ENCODE measurements at places on chromosomes 16 and 17. TPM values are rescaled to one million over a fixed set of nuclear protein-coding genes. Genes with fewer than 3 reads are reported as not detected.

The SDK2 gene
- 0.06 TPM for total RNA-seq

- no peak for DNase-seq
Observed at GRCh38 chr16:66746682-66747081, 4.7 kb downstream of the DYNC1LI2 start.

DNA sequence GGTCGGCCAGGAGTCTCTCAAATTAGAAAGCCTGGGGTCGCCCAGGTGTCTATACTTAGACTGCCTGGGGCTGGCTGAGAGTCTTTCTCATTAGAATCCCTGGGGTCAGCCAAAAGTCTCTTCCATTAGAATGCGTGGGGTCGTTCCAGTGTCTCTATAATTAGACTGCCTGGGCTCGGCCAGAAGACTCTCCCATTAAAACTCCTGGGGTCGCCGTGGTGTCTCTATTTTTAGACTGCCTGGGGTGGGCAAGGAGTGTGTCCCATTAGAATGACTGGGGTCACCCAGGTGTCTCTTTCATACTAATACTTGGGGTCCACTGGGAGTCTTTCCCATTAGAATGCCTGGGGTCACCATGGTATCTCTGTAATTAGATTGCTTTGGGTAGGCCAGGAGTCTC, 2227.7 kb downstream of the TP53TG3F start:
- DNase-seq, result no peak

GRCh38 chr17:35063514-35064223, at the start of gene RFFL:
Gene RFFL, minus strand, starts transcription at chr17:35063707. Its CDS starts 37,154 bp downstream, at chr17:35026553.
- DNase-seq, result peak; percentile 97

DNA sequence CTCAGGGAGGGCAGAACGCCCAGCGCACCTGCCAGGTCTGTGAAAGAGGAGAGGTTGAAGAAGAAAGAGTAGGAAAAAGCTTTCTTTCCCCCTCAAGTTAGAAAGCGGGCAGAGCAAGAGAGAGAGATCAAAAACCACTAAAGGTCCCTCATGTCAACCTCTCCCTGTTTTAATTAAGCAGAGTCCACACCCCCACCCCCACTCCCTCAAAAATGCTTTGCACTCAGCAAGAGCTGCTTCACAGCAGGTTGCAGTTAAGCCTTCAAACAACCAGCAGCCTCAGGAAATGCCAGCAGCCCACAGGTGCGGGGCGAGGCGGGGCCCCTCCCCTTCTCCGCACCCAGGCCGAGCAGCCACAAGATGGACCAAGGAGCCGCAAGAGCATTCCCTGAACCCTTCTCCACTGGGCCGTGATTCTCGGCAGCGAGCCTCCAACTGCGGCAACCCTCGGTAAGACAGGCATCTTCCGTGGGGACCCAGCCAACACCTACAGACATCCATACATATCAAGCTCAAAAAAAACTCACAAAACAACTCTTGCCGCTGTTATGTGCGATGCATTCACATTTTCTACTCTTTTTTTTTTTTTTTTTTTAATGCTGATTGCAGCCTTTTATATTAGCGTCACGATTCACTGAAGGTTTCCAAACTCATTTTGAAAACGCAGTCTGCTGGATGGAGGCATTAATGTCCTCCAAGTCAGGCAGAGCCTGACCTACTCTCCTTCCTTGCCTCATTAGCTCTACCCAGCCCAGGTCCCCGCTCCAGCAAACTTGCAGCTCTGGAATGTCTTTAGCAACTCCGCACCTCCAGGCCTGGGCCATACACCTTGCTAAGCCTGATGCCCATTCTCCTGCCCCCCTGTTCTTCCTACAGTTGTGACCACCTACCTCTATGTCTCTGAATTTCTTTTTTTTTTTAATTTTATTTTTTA, 66.1 kb downstream of the AXIN2 start:
- DNase-seq, result no peak

- no peak for DNase-seq
Observed at GRCh38 chr17:76405967-76406647, 21.7 kb downstream of the SPHK1 start.

- DNase-seq, result no peak
Observed at GRCh38 chr17:2264067-2264860, 39.3 kb downstream of the SMG6 start.

DNA sequence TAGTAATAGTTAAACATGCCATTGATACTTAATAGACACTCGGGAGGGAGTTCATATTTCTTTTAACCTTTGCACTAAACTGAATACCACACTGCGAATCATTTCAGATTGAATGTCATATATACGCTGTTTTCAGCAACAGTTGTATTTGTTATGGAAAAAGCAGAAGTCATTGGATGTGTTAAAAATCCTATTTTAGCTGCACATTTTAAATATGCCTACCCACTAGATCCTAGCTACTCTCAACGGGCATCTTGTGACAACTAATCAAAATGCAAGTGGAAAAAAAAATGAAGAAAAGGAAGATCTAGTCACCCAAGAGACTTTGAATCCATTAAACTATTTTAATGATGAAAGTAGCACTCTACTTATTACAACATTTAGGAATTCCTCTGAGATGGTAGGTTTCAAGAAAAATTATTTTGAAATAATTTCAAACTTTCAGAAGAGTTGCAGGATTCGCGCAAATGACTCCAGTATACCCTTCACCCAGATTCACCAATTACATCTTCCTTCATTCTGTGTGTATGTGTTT, 51.4 kb upstream of the MNT start:
- no peak for DNase-seq

GRCh38 chr17:65062171-65062915, 5.8 kb upstream of the GNA13 start:
- peak; percentile 95 for DNase-seq

DNA sequence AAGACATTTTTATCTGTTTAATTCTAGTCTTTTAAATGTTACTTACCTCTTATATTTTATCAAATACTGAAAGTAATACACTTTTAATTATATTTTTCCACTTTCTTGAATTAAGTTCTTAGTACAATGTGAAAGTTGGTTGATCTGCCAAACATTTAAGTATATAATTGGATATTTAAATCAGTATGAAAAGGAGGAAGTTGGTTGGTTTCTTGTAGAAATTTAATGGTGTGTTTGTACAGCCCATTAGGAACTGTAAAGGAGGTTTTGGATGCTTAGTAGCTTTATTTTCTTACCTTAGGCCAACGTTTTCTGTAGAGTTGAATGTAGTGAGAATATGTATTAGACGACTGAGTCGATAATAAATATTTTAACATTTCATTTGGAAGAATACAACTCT, 5.4 kb downstream of the NFATC3 start:
- DNase-seq, result no peak

DNA sequence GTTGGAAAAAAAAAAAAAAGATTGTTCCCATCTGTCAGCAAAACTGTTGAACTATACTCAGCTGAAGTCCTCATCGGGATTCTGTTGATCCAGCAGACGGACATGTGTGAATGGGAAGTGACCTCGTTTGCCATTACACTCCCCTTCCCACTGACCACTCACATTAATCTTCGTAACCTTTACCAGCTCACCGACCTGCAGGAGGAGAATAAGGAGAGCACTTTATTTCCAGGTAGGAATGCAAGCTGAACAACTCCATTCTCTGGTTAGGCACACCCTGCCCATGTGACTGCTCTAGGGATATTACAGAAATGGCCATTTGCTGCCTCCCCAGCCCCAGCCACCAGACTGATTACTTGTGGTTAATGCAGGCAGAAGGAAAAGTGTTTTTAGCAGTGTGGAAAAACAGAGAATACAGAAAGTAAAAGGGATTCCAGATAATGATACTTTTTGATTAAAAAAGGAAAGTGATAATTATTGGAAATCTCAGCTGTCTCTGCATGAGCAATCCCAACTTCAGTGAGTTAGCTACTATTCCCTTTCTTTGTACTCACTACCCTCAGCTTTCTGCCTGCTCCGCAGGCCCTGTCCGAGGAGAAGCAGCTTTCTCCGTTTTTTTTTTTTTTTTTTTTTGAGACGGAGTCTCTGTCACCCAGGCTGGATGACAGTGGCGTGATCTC, 23.6 kb upstream of the YWHAE start:
- DNase-seq, result no peak

The C17orf67 gene
- total RNA-seq, result 3.5 TPM

GRCh38 chr17:48601539-48602425, 3.0 kb downstream of the HOXB6 start:
- DNase-seq, result peak; percentile 55

The UNC45B gene
- total RNA-seq, result not detected

The AKAP1 gene
- total RNA-seq, result 11.5 TPM

DNA sequence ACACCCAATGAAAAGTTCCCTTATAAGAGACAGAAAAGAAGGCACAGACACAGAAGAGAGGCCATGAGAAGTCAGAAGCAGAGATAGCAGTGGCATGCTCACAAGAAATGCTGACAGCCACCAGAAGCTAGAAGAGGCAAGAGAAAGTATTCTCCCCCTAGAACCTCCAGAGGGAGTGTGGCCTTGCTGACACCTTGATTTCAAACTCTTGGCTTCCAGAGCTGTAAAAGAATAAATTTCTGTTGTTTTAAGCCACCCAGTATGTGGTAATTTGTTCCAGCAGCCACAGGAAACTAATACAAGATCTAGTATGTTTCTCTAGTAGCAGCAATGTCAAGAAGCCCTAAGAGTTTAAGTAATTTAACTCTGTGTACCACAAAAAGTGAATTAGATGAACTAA, 87.2 kb upstream of the NOG start:
- no peak for DNase-seq

DNA sequence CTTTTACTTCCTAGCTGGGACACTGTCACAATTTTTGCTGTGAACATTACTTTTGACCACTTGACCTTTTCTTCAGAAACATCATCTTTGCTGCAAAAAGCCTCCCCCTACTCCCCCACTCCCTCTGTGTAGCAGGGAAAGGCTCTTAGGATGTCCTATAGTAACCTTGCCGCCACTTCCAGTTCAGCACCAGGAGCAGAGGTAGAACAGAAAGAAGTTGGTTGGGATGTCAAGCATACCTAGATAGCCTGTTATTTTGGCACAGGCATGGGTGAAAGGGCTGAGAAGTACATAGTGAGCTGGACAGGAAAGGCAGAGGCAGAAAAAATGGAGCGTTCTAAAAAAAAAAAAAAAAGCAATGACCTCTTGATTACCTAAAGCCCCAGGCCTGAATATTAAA, 31.3 kb downstream of the SMIM36 start:
- no peak for DNase-seq

DNA sequence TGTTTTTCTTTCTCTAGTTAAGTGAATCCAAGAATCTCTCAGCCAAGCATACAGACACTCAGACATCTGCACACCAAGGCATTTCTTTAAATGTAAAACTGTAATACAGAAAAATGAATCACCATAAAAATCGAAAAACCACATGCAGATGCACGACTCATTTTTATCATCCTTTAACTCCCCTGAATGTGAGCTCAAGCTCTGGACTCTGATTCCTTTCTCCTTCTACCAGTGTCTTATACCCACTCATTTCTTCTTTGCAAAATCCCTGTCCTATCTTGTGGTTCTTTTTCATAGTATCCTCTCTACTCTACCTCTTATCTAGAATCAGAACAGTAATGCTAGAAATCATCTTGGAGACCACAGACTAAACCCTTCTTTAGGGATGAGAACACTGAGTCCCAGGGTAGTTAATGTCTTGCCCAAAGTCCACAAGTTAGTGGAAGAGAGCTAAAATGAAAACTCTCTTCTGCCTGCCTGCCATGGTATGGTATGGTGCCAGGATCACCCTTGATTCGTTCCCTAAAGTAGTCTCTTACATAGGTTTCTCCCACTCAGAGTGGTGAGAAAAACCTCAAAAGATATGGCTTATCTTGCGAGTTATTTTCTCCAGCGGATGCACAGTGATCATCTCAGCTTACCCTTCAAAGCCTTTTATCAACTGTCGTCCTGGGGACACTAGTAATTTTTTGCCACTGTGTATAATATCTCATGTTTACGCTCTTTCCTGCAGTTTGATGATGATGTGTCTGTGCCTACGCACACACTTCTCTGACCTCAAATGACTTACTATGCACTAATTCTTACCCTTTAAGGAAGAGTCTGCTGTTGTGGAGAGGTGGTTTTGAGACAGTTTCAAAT, 30.2 kb downstream of the BRD7 start:
- DNase-seq, result no peak

The CD79B gene
- not detected for total RNA-seq

The NME4 gene
- total RNA-seq, result 59.6 TPM

The NACA2 gene
- not detected for total RNA-seq

DNA sequence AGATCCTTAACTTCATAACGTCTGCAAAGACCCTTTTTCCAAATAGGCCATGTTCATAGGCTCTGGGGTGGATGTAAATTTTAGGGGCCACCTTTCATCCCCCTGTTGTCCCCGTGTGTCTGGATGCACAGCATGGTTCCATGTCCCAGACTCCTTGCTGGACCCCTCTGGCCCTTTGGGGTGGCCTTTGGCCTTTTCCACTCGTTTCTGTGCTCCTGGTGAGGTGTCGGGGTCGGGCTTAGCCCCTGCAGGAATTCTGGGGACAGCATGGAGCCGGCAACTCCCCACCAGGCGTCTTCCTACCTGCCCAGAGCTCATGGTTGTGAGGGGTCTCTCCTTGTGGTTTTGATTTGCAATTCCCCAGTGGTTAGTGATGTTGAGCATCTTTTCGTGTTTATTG, 183.5 kb downstream of the SEC14L1 start:
- no peak for DNase-seq

- DNase-seq, result no peak
Observed at GRCh38 chr16:48574766-48575165, 35.2 kb downstream of the N4BP1 start.

GRCh38 chr17:80365001-80365965, 49.7 kb upstream of the ENDOV start:
- DNase-seq, result no peak

The DVL2 gene
- 33.3 TPM for total RNA-seq

- no peak for DNase-seq
Observed at GRCh38 chr17:77320485-77321256, 179.9 kb downstream of the SEC14L1 start.

DNA sequence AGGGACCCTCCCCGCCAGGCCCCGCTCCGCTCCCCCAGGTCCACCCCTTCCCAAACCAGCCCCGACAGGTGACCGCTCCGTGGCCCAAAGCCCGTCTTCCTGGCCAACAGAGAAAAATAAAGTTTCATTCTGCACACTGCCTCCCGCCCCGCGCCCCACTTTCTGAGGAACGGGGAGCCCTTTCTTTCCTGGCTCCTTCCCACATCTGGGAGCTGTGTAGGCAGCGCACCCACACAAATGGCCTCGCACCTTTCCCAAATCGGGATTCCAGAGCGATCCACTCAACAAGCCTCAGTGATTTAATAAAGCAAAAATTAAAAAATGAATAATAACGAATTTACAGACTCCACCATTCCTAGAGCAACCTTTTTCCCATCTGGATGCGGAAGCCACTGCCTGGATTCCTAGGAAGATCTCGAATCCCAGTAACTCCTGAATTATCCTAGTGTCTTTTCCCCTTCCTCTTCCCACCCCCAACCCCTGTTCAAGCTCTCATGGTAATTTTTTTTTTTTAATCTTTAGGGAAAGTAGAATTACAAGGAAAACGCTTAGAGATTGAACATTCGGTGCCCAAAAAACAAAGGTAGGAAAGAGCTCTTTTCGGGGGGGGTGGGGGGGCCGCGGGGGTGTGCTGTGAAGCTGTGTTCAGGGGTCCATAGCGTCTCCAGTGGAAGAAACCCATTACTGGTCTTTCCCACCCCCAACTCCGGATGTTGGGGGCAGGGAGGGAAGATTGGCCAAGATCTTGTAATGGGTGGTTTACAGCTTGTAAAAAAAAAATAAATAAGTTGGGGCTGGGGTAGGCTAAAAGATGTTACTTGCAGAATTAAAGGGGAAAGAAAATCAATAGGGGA, 1.6 kb downstream of the IGF2BP1 start:
- no peak for DNase-seq

All from Caki2 (cell line).